HCT116 (cell line): ENCODE measurements at places on chromosomes 11 and 22. TPM values are rescaled to one million over a fixed set of nuclear protein-coding genes. Genes with fewer than 3 reads are reported as not detected.

The CSNK1E gene
- total RNA-seq: 190 TPM

DNA sequence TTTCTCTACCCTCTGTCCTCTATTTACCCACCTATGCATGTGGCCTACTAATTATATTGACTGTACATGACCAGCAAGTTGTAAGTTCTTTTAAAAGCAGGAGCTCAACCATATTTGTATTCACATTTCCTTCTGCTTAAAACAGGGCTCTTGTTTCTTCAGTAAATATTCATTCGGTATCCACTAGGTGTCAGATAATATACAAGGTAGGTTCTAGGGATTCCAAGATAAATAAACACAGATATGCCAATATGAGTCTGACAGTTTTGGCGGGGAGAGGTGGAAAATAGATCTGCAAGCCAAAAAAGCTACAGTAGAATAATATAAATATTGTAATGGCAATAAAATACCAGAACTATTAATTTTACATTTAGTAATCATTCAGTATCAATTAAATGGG lies 15.3 kb upstream of the RAB30 start:
- no peaks in the 10 kb centered on the region for H3K36me3 ChIP-seq
- peaks cover 2% of the 10 kb centered on the region for H3K4me1 ChIP-seq
- H3K4me3 ChIP-seq: no peak overlapping the region
- no peak for DNase-seq

The OSM gene
- total RNA-seq: not detected

GRCh38 chr11:297051-297585 lies 2.2 kb downstream of the IFITM5 start:
- DNase-seq: no peak
- peaks cover 3% of the 10 kb centered on the region; the same call in 1 of the 2 replicates for H3K4me1 ChIP-seq
- H3K4me3 ChIP-seq: no peak overlapping the region
- peaks cover 5% of the 10 kb centered on the region; the same call in 1 of the 2 replicates for H3K36me3 ChIP-seq

GRCh38 chr11:2747248-2748027 lies 47.6 kb upstream of the KCNQ1OT1 start:
- H3K27ac ChIP-seq: no peak overlapping the region
- H3K4me3 ChIP-seq: no peak overlapping the region
- H3K4me1 ChIP-seq: peaks cover 7% of the 10 kb centered on the region
- no peak for DNase-seq

- H3K27me3 ChIP-seq: no peaks in the 10 kb centered on the region
- no peak for DNase-seq
- no peak overlapping the region for H3K27ac ChIP-seq
- no peaks in the 10 kb centered on the region for H3K4me1 ChIP-seq
Measured at GRCh38 chr22:31192513-31192912, 19.6 kb upstream of the LIMK2 start.

The MFRP gene
- not detected for total RNA-seq

DNA sequence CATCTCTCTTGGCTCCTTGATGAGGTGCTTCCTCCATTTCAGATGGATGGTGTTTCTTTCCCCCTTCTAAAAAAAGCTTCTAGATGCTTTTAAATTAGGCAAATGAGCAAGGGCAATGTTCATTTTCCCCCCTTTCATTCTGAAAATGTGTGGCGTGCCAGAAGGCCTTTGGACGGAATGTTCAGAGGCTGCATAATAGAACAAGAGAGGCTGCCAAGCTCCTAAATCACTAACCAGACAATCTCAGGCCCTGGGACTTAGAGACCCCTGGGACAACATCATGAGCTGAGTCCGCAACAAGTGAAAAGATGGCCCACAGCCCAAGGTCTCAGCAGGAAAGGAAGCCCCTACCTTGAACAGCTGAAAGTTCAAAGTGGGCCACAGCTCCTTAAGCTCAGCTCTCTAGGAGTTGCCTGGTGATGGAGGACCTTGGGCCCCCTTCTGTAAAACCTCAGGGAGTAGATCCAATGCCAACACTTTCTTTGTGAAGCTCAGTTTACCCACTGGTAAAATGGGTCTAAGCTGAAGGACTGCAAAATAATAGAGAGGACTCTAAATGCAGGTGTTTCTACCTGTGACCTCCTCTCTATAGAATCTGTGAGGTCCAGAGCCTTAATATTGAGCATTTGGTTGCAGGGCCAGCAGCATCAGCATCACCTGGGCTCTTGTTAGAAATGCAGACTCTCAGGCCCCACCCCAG lies 144.0 kb downstream of the FBXO7 start:
- no peaks in the 10 kb centered on the region for H3K36me3 ChIP-seq
- H3K27ac ChIP-seq: no peak overlapping the region
- H3K27me3 ChIP-seq: no peaks in the 10 kb centered on the region
- H3K4me1 ChIP-seq: no peaks in the 10 kb centered on the region

DNA sequence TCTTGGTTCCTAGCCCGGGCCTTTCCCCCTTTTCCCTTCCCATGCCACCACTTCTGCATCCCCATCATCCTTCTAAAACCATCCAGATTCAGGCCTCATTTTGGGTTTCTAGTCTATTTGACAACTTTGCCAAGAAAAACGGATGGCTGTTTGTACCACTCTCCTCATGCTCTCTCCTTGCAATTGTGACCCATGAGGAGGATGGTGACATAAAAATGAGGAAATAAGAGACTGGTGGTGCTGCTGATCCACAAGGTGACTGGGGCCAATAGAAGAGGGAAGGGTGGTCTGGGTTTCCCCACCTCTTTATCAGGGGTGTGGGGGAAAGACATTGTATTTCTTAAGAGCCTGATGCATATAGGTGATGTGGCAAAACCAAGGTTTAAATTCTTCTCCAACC lies 1.0 kb downstream of the MS4A4A start:
- H3K4me1 ChIP-seq: no peaks in the 10 kb centered on the region
- H3K27ac ChIP-seq: no peak overlapping the region
- H3K27me3 ChIP-seq: no peaks in the 10 kb centered on the region
- H3K36me3 ChIP-seq: no peaks in the 10 kb centered on the region
- no peak overlapping the region for H3K4me3 ChIP-seq

GRCh38 chr11:74208507-74208906 lies 37.4 kb downstream of the PPME1 start:
- no peak overlapping the region for H3K4me3 ChIP-seq
- H3K4me1 ChIP-seq: no peaks in the 10 kb centered on the region
- peaks cover 22% of the 10 kb centered on the region for H3K36me3 ChIP-seq
- DNase-seq: no peak

GRCh38 chr11:110601936-110602335 lies 110.3 kb downstream of the ARHGAP20 start:
- no peak for DNase-seq
- H3K36me3 ChIP-seq: no peaks in the 10 kb centered on the region
- no peak overlapping the region for H3K27ac ChIP-seq
- no peak overlapping the region for H3K4me3 ChIP-seq

- DNase-seq: no peak
- no peaks in the 10 kb centered on the region for H3K27me3 ChIP-seq
Measured at GRCh38 chr11:108536783-108537182, 38.6 kb upstream of the POGLUT3 start.

GRCh38 chr11:61353131-61354067 lies 8.3 kb downstream of the CYB561A3 start:
- no peak overlapping the region for H3K27ac ChIP-seq
- H3K27me3 ChIP-seq: no peaks in the 10 kb centered on the region
- no peak overlapping the region for H3K4me3 ChIP-seq
- peaks cover 7% of the 10 kb centered on the region; the same call in 1 of the 2 replicates for H3K36me3 ChIP-seq
- H3K4me1 ChIP-seq: no peaks in the 10 kb centered on the region
